ENCODE measurements at places on chromosomes 12 and 14.

- no peak for DNase-seq
Measured at GRCh38 chr14:100015251-100015655, 50.0 kb upstream of the EVL start.

- DNase-seq: no peak
Measured at GRCh38 chr12:4202918-4203317, 70.6 kb upstream of the CCND2 start.

DNA sequence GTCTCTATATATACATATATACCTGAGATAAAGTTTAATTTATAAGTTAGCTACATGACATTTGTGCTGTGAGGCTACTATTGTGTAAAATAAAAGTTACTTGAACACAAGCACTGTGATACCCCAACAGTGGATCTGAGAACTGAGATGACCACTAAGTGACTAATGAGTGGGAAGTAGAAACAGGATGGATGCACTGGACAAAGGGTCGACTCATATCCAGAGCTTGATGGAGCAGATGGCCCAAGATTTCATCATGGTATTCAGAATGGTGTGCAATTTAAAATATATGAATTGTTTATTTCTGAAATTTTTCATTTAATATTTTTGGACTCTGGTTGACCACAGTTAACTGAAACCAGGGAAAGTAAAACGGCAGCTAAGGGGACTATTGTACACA lies 908.6 kb upstream of the MDGA2 start:
- DNase-seq: no peak

DNA sequence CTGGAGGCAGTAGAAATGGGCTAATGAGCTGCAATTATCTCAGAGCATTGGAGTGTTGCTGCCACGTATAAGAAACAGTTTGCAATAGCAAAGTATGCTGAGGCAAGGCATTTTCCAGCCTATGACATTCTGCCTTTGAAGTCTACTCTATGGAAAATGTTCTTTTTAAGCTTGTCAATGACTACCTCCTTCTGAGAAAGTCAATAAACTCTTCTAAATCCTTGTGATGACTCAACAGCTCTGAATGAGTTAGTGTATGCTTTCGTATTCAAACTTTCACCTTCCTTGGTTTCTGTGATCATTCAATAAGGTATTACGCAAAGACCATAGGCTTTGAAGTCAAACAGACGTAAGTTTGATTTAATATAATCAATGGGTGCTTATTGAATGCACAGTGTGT lies 111.2 kb downstream of the CAPZA3 start:
- no peak for DNase-seq

DNA sequence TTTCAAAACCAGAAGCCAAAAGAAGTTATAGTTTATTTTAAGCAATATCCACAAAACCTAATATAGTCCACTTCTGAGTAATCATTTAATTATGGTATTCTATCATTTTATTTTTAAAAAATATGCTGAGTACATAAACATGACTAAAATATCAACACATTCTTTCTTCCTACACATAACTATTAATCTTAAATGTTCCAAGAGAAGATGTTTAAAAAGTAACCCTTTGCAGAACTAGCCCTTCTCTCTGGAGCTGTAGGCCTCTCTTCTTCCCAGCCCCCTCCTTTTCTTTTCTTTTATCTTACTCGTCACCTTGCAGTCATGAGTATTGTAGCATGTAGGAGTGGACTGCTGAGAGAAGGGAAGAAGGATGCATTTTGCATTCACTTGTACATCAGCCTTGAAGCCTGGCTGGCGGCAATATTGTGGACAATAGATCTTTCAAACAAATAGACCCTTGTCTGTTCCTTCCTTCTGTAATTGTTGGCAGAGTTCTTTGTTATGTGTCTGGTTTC lies 941.9 kb downstream of the NRXN3 start:
- DNase-seq: no peak

GRCh38 chr14:21016413-21017190 lies 8.3 kb downstream of the NDRG2 start:
- DNase-seq: no peak

- no peak for DNase-seq
Measured at GRCh38 chr14:87397499-87397898, 595.5 kb downstream of the GALC start.

DNA sequence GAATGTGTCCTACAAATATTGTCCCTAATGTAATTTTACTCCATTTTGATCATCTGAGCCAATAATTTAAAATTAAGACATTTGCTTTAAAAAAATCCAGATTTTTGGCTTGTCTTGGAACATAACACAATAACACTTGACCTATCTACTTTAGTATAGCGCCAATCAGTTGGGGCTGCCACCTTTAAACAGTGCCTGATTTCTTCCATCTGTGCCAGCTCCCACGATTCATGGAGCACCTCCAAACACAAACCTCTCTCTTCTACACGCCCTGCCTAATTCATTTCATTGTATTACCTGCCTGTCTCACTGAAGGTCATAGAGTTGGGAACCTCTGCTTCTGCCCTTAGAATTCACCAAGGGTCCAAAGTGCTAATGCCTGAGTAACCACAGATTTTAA lies 352.4 kb downstream of the TMEM132D start:
- no peak for DNase-seq

GRCh38 chr12:10122689-10123088 lies 7.3 kb downstream of the CLEC7A start:
- no peak for DNase-seq

GRCh38 chr14:96906434-96906833 lies 109.3 kb downstream of the VRK1 start:
- DNase-seq: no peak

DNA sequence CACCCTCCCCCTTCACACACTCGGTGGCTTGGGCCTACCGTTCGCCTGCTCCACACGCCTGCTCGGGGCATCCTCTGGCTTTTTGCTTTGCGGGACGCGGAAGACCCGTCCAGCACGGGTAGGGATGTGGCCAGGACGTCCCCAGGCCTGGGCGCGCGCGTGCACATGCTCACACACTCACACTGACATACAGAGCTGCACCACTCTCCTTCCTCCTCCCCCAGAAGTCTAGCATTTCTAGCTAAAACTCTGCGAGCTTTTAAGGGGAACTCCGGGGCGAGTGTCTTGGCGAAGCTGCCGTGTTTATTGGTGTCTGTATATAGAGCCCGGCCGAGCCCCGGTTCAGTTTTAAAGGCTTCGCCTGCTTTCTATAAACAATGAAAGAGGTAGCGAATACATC lies 5.0 kb downstream of the TBX5 start:
- no peak for DNase-seq

GRCh38 chr12:29565727-29566126 lies 68.2 kb upstream of the OVCH1 start:
- no peak for DNase-seq

GRCh38 chr14:75295491-75296345 lies 17.1 kb downstream of the FOS start:
- DNase-seq: peak; percentile 63

- DNase-seq: no peak
Measured at GRCh38 chr12:101889211-101889752, 11.9 kb downstream of the DRAM1 start.

- peak; percentile 58 for DNase-seq
Measured at GRCh38 chr14:35533357-35534207, at the start of gene INSM2. INSM2 (plus strand) TSS chr14:35534164; CDS start chr14:35534253, 89 bp downstream.

DNA sequence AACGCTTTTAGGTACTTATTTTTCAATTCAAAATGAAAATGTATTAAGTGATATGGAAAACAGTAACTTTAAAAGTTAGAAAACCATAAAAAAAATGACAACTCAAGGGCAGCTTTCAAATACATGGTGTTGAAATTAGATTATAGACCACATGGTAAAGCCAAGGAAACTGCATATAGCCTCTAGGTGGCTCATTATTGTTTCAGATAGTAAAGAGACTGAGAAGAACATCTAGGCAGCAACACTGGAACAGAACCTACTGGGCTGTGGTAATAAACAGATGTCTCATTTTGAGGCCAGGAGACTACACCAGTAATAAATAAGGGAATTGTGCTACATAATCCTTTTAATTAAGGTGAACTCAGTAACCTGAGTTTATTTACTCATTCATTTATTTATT lies 13.0 kb downstream of the FBXO33 start:
- no peak for DNase-seq

DNA sequence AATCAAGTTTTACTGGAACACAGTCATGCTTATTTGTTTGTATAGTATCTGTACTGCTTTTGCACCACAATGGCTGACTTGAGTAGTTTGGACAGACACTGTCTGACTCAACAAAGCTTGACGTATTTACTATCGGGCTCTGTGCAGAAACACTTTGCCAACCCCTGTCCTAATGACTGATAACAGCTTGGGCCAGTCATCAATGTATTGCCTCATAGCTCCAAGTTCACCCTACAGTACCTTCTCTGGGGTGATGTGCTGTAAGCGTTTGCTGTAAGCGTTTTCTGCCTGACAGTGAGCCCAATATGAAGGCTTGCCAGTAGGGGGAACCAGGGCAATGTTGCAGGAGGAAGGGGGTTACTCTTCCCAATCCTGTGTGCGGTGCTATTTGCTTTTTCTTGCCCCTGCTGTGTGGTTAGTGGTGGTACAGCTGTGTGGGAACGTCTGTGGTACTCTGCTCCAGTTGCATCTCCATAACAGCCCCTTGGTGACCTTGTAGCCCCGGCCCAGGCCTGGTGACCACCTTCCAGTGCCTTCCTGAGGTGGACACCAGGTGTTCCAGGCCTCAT lies 5.4 kb upstream of the CCDC177 start:
- no peak for DNase-seq

- DNase-seq: no peak
Measured at GRCh38 chr14:23388996-23389395, 12.2 kb downstream of the CMTM5 start.

- peak; percentile 11 for DNase-seq
Measured at GRCh38 chr12:123363740-123364531, 711 bp downstream of the SBNO1 start.

Measured in activated CD4-positive, alpha-beta T cell treated with anti-CD3 and anti-CD28 coated beads for 24 hours (primary cell).